ENCODE measurements at places on chromosomes 13 and 19.

- no peak for DNase-seq
Measured at GRCh38 chr13:111304041-111304544, 16.3 kb upstream of the TEX29 start.

GRCh38 chr13:56247692-56248091 lies 893.0 kb upstream of the PRR20A start:
- DNase-seq, result no peak

DNA sequence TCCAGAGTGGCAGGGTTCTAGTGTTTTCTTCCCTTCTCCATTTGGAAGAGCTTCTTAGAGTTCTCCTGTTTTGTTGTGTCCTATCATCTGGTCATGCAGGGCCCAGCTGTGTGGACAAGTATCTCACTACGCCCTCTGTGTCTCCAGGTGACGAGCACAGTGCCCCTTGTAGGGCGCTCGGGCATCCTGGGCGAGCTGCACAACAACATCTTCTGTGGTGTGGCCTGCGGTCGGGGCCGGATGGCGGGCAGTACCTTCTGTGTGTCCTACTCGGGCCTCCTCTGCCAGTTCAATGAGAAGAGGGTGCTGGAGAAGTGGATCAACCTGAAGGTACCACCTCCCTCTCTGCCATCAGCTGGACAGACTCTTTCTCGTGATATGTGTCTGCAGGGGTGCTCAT lies 13.0 kb downstream of the WDR62 start:
- no peak for DNase-seq

- DNase-seq, result no peak
Measured at GRCh38 chr19:952680-953444, 27.0 kb downstream of the ARID3A start.

- DNase-seq, result no peak
Measured at GRCh38 chr13:108987944-108988343, 358.5 kb downstream of the MYO16 start.

DNA sequence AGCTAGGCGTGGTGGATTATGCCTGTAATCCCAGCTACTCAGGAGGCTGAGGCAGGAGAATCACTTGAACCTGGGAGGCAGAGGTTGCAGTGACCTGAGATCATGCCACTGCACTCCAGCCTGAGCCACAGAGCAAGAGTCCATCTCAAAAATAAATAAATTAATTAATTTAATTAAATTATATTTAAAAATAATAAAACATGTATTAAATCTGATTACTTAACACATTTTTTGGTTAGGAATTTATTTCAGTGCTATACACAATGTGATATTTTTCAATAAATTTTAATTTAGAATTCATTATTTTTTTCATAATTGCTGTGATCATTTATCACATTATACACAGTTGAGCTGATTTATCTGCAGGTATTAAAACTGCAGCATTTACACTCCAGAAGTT lies 1101.5 kb upstream of the MIR17HG start:
- no peak for DNase-seq

DNA sequence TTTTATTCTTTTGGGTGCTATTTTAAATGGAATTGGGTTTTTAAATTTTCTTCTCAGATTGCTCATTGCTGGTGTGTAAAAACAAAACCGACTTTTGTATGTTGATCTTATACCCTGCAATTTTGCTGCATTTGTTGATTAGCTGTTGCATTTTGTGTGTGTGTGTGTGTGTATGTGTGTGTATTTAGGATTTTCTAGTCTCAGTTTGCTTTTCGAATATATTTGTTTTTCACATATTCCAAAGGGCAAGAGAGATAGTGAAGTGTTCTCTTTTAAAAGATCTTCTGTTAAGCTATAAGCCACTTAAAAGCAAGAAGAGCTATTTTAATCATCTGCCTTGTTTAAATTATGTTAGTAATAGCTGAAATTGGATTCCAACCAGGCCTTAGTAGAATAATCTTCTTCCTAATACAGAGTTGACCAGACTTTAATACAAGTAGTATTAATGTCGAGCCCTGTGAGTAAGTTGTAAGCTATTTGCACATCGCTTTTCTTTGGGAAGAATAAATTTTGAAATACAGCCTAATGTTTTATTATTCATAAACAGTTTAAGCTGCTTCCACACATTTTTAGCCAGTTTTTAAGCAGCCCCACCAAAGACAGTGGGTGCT lies 57.4 kb downstream of the TM9SF2 start:
- DNase-seq, result no peak

DNA sequence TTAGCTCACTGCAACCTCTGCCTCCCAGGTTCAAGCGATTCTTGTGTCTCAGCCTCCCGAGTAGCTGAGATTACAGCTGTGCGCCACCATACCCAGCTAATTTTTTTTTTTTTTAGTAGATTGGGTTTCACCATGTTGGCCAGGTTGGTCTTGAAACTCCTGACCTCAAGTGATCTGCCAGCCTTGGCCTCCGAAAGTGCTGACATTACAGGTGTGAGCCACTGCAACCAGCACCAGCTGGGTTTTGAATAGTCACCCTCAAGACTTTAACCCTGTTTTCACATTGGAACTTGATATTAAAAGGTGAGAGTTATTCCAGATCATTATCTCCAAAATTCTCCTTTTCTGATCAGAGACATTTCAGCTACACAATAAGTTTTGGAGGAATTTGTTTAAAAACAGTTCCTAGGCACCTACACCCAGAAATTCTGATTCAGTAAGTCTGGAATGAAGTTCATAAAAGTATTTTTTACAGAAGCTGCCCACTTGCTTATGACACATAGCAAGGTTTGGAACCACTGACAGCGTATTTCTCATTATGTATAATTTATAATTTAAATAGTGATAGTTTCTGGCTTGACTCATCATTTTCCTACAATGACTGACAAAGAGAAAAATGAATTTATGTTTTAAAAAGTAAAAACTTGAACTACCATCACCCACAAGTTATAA lies 417.3 kb downstream of the DIAPH3 start:
- DNase-seq, result no peak

- DNase-seq, result no peak
Measured at GRCh38 chr13:40376296-40376849, 290.1 kb downstream of the FOXO1 start.

DNA sequence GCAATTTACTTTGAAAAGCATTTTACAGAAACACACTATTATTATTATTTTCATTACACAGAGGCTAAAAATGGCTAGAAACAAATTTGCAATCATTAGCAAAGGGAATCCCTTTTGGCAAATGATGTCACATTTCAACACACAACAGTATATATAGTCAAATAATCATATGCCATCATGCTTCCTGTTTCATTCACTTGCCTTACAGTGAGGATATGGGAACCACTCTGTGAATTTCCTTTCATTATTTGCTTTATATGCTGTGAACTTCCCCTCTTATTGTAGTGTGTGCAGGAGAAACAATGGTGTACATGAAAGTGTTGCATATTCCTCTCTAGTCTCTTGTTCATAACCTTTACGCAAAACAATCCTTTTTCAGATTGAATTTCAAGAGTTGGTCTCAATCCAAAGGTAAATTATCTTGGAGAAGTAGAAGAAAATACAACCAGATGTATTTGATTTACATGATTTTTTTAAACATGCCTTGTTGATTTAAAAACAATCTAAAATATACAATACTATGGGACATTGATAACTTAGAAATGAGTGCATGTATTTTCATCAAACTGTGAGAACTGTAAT lies 657.3 kb downstream of the EFNB2 start:
- DNase-seq, result no peak

DNA sequence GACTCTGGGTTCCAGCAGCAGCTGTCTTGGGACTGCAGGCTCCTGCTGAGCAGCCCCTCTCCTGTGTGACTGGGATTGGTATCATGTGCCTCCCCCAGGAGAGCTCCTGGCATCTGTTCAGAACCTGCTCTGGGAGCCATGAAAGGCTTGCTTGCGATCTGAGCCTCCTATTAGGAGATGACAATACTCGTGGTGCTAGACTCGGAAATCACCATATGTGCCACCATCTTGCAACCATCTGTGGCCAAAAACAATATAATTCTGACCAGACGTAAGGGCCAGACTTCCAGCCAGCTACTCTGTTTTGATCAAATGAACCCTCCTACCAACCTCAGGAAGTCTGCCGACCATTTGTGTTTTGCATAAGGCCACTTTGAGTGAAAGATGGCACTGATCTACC lies 484.7 kb downstream of the IRS2 start:
- no peak for DNase-seq

DNA sequence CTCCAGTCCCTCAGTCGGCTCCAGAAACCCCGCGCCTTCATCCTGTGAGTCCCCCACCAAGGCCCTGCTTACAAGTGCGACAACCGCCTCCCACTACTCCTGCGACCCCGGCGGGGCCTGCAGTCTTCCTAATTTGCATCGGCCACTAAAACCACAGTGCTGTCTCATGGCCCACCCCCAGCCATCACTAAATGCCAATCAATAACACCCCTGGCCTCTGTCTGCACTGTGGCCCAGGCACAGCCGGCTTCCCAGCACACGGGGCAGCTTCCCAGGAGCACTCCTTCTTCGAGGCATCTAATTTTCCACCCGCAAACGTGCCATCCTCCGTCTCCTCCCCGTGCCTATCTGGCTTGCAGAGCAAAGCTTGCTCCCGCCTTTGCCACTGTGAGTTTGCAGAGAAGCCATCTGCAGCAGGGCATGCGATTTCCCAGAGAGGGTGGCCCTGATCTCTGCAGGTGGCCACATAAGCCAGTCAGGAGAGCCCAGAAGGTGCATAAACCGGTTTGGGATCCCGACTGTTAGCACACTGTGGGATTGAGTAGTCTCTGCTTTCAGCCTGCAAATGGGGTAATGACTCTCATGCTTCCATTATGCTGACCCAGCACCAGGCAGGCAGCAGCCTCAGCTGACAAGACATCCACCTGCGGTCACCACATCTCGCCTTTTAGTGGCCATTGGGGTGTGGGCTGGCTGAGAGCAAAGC lies 34.0 kb upstream of the USE1 start:
- DNase-seq, result no peak

DNA sequence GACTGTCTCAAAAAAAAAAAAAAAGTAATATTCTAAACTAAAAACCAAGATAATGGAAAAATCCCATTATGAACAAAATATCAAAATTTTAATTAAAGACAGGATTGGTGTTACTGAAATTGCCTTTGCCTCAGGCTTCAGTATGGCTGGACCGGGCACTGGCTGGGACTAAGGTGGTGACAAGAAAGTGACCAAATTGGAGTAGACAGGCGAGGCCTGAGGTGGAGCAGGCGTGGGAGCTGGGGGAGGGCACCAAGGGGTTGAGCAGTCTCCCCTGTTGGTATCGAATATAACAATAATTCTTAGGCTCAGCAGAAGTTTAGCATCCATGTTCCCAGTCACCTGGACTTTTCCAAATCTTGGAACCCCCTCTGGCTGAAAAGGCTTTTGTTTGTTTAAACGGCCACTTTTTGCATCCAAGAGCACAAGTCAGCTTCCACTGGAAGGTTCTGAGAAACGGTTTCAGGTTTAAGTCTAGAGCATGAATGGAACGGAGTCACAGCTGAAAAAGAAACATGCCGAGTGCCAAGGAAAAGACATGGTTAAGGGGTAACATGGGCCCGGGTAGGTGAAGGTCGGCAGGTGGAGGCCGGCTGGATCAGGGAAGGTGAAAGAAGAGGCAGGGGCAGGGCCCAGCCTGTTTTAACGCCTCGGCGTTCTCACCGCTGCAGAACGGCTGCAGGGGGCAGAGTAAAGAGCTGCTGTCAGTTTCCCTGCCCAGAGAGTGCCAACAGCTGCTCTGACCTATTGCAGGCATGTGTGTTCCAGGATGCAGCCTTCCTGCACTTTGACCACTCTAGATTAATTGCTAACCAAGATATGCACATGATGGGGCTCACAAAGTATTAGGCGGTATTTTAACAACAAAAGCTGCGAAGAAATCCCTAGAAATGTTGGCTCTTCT lies 104.4 kb downstream of the TM9SF2 start:
- peak; percentile 2 for DNase-seq

DNA sequence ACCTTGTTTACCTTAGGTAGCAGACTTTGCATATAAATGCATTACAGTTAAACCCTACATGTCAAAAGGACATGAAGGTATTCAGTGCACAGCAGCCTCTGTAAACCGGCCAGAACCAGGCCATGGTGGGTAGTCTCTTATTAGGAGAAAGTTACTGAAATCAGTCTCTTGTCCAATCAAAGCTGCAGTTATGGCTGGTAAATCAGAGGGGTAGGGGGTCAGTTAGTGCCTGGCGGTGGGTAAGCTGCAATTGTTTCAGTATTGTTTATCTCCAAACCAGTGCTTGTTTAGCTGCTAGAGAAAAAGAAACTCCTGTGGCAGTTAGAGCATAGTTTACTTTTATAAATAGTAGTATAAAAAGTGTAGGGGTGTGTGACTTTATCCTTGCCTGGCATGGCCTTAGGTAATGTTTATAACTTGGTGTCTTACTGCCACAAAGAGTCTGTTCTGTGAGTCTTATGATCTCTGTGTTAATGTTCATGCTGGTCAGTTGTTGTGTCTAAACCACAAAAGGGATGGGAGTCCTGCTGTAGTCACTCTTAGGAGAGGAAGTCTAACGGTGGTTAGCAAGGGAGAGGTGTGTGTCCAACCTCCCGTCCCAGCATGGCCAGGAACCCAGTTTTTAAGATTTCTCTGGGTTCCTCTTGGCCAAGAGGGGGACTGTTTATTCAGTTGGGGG lies 28.0 kb downstream of the CHST8 start:
- no peak for DNase-seq

GRCh38 chr19:6862673-6863078 lies 24.7 kb upstream of the ADGRE1 start:
- peak; percentile 85 for DNase-seq

GRCh38 chr13:30074431-30074830 lies 224.0 kb upstream of the UBL3 start:
- no peak for DNase-seq

DNA sequence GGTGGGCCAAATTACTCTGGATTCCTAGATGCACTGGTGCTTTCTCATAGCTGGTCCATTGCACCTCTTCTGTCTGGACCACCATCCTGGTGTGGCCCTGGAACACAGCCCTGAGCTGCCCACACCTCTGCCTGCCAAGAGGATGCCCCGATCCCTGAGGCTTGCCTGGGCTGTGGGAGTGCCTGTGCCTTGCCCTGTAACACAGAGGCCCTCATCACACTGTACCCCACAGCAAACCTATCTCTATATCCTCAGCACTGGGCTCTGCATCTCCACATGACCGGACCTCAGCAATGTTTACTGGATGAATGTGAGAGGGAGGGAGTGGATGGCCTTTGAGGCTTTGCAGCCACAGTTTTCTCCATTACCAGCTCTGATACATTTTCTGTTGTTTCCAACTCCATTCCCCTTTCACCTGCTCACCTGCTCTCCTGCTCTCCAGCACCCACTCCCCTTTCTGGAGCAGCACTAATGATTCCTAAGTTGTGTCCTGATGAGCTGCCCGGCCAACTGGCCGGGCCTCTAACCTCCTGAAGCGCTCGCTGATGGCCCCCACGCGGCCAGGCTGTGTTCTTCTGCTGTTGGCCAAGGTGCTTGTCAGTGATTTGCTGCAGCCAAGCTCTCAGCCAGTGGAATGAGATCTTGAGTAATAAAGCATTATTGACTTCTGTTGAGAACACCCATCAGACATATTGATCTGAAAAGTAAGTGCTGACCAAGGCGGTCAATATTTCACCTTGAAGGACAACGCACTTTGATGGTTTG lies 232.6 kb downstream of the TEX29 start:
- no peak for DNase-seq
